ENCODE measurements at places on chromosomes 4 and X.

GRCh38 chrX:7927259-7928167 lies at the start of gene PNPLA4:
Gene PNPLA4, minus strand, starts transcription at chrX:7927413. Its CDS starts 1,294 bp downstream, at chrX:7926119.
- H3K36me3 ChIP-seq, result no peaks in the 10 kb centered on the region
- peak within 1 kb of the TSS; percentile 92 for H3K27ac ChIP-seq
- peak within 1 kb of the TSS; percentile 76 for H3K4me3 ChIP-seq
- peaks cover 10% of the 10 kb centered on the region for H3K4me1 ChIP-seq

GRCh38 chr4:73883306-73883705 lies 14.1 kb downstream of the CXCL1 start:
- no peak overlapping the region for H3K27ac ChIP-seq
- no peak overlapping the region for H3K4me3 ChIP-seq
- no peak for DNase-seq
- H3K4me1 ChIP-seq, result no peaks in the 10 kb centered on the region
- no peaks in the 10 kb centered on the region for H3K27me3 ChIP-seq

DNA sequence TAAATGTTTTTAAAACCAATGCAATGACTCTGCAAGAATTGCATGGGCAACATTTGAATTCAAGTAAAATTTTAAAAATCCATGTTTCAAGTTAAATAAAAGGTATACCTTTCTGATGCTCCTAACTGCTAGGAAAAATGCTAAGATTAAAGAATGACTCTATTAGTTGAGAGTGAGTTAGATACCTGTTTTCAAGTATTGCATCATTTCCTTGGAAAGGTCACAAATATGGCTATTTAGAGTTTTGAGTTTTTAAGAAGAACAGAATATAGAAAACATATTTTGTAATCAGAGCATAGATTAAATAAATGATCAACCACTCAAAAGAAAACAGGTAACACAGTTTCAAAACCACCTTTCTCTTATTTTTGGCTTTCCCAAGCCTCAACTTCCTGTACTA lies 18.3 kb upstream of the NPY2R start:
- no peak overlapping the region for H3K4me3 ChIP-seq
- H3K4me1 ChIP-seq, result no peaks in the 10 kb centered on the region
- no peaks in the 10 kb centered on the region for H3K36me3 ChIP-seq

DNA sequence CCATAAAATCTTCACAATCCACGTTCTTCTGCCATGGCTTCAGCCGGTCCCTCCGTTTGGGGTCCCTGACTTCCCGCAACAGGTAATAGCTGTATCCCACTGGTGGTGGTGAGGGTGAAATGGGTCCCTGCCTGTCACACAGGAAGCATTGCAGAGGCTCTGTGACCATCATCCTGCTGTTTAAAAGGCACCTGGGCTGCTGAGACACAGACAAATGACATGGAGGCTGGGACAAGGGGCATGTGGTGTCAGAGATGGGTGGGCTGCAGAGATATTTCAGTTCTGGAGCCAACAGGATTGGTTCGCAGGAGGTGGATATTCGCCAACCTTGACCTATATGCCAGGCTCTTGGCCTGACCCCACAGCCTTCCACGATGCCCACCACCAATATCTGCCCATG lies 82.1 kb downstream of the JAKMIP1 start:
- no peak overlapping the region for H3K4me3 ChIP-seq
- DNase-seq, result no peak
- H3K4me1 ChIP-seq, result no peaks in the 10 kb centered on the region
- H3K36me3 ChIP-seq, result no peaks in the 10 kb centered on the region
- peaks cover 4% of the 10 kb centered on the region for H3K27me3 ChIP-seq

GRCh38 chrX:68060506-68061205 lies 372.6 kb downstream of the OPHN1 start:
- H3K27ac ChIP-seq, result no peak overlapping the region
- H3K4me3 ChIP-seq, result no peak overlapping the region
- H3K27me3 ChIP-seq, result no peaks in the 10 kb centered on the region
- no peaks in the 10 kb centered on the region for H3K4me1 ChIP-seq
- H3K36me3 ChIP-seq, result no peaks in the 10 kb centered on the region
- no peak for DNase-seq
